ENCODE measurements at places on chromosomes 13 and 19.

DNA sequence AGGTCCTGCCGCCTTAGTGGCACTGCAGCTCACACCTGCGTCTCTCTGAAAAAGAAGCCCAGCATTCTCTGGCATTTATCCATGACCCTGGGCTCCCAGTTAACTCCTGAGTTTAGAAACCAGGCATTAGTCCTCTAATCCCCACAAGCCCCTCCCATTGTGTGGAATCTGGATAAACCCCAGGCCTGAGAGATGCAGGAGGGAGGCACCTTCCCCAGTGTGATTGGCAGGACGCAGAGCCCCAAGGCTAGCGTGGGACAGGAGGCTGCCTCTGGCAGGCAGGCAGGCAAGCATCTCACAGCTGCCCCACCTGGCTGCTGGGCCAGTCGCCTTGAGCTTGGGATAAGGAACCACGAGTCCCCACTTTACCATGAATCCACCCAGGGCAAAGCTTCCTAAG is 11.0 kb upstream of the SERPINE3 start:
- DNase-seq: no peak

- DNase-seq: no peak
These were observed 29.1 kb downstream of the ZNF787 start for GRCh38 chr19:56091751-56092546.

- DNase-seq: no peak
These were observed 83.3 kb downstream of the CRYL1 start for GRCh38 chr13:20442375-20442774.

DNA sequence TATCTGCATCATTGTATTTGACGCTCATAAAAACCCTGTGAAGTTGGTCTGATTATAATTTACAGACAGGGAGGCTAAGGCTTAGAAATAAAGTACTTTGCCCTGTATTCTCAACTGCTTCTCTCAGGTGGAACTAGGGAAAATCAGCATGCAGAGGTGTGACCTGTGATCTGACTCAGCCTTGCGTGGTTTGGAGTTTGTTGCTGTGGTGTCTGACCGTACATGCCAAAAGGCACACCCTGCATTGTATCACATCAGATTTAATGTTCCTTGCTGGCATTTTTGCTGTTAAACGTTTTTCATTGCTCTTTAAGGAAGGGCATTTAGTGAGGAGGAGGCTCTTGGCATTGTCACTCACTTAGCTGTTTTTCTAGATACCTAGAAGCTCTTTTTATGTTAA is 58.8 kb upstream of the C1QTNF9B start:
- DNase-seq: no peak

GRCh38 chr19:4748589-4748988 is 24.9 kb upstream of the DPP9 start:
- no peak for DNase-seq

GRCh38 chr13:95957331-95957730 is 95.9 kb downstream of the UGGT2 start:
- no peak for DNase-seq

DNA sequence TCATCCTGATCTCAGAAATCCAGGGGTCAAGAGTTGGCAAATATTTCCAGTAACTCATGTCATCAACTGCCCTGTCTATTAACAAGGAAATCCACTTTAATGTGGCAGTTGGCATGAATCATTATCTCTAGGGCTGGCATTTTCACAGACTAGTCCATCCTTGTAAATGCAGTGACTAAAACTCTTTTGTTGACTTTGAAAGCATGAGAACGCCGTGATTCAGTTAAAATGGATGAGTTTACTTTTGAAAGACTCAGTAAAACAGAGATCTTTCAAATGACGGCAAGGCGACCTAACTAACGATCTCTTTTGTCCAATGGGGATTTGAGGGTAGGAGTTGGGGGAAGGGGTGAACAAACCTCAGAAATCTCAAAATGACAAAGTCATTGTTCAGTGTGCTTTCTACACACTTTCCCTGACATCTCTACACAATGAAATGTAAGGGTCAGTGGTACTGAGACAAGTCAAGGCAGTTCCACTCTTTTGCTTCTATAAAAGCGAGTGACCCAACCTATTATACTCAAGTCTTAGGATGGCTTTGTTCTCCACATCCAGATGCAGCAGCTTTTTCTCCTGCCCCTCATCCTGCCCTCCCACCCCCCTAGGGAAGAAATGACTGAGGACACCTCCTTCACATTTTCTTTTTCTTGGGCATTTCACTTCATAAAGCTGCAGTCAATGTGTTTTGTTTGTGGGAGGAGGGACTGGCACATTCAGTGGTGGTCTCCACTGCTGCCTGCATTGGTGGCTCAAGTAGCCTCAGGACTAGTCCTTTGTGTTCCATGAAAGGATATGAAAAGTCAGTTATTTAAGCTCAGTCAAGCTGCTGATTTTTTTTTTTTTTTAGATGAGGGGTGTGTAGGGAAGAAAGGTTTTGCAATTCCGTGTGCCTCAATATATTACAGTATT is 200.5 kb downstream of the ABCC4 start:
- no peak for DNase-seq

DNA sequence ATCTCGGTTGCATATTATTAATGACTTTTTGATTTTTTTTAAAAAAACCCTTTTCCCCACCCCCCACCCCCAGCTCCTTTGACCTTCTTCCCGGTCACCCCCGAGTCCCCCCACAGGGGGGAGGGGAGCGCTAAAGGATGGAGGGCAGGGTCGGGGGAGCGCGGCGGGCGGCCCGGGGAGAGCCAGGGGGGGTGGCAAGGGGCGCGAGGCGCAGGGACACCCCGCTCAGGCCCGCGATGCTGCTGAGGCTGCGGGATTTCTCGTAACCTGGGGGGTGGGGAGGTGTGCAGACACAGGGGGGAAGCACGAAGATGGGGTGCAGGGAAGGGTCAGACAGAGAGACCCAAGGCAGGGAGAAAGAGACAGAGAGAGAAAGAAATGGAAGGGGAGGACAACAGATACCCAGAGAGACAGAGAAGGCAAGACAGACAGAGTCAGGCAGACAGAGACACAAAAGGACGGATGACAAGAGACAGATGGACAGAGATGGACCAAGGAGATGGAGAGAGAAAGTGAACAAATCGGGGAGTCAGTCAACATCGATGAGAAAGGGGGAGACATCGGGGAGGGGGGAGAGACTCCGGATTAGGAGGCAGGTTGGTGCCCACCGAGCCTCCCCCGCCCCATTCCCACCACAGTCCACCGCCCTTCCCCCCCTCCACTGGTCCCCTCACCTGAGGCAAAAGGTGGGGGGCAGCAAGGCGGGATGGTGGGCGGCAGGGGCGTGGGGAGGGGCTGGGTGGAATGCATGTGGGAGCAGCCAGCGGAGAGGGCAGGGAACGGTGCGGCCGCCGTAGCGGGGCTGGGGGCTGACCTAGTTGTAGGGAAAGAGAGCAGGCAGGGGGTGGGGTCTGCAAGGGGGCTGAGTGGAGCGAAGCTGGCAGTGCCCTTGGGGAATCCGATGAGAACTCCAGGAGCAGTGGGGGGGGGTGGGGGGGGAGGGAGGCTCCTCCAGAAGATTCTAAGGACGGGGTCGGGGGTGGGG is 14.2 kb downstream of the KCNC3 start:
- DNase-seq: no peak

GRCh38 chr19:44604241-44604640 is 9.1 kb upstream of the IGSF23 start:
- DNase-seq: no peak

DNA sequence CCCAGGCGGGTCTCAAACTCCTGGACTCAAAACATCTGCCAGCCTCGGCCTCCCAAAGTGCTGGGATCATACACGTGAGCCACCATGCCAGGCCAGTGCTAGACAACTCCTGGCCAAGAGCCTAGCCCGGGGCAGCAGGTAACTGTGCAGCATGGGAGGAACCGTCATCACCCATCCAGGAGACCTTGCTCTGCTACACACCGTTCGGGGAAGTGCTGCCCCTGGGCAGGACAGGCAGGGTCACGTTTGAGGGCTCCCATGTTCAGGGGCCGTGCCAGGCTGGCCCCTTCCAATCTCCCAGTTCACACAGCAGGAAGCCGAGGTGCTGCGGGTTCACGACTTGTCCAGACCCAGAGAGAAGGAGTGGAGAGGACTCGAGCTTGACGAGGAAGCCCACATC is 35.1 kb downstream of the NAXD start:
- no peak for DNase-seq

GRCh38 chr19:18833141-18833476 is 1.4 kb downstream of the UPF1 start:
- DNase-seq: no peak

DNA sequence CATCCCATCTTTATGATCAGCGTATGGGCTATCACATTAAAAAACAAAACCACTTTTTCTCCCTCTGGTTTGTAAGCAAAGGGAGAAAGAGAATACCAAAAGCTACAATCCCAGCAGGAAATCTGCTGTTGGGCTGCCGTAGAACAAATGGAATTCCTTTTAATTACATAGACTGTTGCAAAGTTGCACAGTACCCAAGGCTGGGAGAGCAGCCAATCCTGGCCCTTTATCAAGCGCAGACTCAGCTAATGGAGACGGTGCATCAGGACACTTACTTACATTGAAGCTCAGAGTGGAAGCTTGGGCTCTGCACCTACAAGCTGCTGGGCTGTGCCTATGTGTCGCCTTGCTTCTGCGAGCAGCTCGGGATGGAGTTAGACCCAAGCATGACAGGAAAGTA is 15.2 kb downstream of the CCNA1 start:
- DNase-seq: no peak

- no peak for DNase-seq
These were observed 40.1 kb downstream of the METTL21C start for GRCh38 chr13:102654756-102655155.

- DNase-seq: no peak
These were observed 6.9 kb upstream of the CDK8 start for GRCh38 chr13:26247011-26247410.

DNA sequence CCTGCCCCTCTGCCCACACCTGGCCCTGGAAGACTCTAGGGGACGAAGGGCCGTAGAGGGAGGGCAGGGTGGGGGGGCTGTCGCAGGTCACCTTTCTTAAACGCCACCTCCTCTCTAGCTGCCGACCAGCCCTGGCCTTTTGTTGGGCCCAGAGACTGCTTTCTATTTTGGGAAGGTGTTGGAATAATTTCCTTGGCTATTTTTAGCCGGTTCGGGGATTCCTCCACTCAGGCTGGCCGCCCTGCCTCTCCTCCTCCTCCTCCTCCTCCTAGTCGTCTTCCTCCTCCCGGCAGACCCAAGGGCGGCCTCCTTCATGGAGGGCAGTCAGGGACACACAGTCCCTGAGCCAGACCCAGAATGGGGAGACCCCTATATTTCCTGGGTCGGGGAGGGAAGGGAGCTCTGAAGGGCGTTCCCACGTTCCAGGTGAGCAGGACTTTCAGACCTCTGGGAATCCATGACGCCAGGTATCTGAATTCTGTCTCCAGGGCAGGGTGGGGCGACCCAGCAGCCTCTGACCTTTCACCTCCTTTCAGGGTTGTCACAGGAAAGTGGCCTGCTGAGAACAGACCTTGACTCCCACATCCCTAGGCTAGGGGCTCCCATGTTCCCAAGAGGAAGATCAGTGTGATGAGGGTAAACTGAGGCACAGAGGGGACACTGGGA is 19.9 kb downstream of the GADD45B start:
- DNase-seq: no peak

- no peak for DNase-seq
These were observed 56.9 kb upstream of the GTF2F2 start for GRCh38 chr13:45063261-45063860.

- no peak for DNase-seq
These were observed 23.2 kb upstream of the GPC5 start for GRCh38 chr13:91375116-91375729.

GRCh38 chr19:36054119-36054732 is at the start of gene THAP8:
Gene THAP8 (minus strand): TSS chr19:36054285. CDS start chr19:36054217, 68 bp downstream.
- peak; percentile 92 for DNase-seq

DNA sequence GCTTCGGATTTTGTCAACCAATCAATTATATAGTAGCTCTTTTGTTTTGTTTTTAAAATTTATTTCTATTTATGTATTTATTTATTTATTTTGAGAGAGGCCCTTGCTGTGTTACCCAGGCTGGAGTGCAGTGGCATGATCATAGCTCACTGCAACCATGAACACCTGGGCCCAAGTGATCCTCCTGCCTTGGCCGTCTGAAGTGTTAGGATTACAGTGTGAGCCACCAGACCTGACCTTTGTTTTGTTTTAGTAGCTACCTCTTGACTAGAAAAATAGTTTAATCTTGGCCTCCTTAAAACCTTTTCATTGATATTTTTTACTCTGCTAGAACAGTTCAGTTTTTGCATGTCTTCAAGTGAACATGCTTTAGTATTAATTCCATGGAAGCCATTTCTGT is 15.1 kb downstream of the GARRE1 start:
- no peak for DNase-seq

DNA sequence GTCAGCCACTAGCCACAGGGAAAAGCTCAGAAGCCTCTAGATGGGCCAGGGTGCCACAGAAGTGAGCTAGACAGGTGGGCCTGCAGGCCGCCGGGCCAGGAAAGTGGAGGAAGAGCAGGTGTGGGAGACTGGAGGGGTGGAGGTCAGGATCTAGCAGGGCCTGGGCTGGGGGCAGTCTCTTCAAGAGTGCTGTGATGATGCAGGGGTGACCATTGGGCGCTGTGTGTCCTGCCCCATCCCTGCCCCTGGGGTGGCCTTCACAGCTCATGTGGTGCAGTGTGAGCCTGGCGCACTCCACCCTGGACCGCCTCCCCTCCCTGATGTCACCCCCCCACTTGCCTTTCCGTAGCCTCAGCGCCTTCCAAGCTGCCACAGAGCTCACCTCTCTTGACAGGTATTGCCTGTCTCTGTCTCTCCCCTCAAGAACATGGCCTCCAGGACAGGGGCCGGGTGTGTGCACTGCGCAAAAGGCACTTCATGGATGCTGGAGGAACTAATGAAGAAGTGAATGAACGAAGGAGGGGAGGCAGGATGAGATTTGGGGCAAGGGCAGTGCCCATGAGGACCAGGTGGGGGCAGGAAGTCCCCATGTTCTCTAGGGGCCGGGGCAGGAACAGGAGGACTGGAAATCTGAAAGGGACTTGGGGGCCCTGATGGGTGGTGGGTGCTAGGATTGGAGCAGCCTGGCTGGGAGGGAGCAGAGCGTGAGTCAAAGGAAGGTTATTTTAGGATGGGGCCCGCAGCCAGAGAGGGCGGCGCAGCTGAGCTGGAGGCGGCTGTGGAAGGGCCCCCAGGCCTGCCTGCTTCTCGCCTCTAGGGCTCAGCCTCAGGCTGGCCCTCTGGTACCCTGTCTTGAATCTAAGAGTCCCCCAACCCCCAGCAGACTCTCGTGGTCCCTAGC is 6.6 kb downstream of the SSBP4 start:
- DNase-seq: no peak

GRCh38 chr13:80778297-80778696 is 437.4 kb upstream of the SPRY2 start:
- DNase-seq: no peak

DNA sequence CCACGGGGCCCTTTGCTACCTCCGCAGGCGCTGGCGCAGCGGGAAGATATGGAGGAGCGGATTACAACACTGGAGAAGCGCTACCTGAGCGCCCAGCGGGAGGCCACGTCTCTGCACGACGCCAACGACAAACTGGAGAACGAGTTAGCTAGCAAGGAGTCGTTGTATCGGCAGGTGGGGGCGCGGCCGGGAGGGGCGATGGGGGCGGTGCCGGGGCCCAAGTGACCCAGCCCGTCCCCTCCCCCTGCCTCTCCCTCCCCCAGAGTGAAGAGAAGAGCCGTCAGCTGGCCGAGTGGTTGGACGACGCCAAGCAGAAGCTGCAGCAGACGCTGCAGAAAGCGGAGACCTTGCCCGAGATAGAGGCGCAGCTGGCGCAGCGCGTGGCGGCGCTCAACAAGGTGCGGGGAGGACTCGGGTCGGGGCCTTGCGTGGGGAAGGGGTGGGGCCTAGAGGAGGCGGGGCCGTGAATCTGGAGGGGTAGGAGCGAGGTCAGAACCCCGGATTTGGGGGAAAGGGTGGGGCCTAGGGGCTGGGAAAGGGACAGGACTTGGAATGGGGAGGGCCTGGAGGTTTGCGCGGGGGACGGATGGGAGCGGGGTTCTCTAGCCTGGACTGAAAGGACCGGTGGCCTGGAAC is 13.7 kb downstream of the PPFIA3 start:
- DNase-seq: no peak

Data from NCI-H1436 treated with DMSO at 0.1 percent for 48 hours (cell line).